RKO (cell line): ENCODE measurements at places on chromosomes 3 and 15.

- DNase-seq = no peak
These were observed 545.3 kb downstream of the MAGI1 start for GRCh38 chr3:65493371-65493882.

DNA sequence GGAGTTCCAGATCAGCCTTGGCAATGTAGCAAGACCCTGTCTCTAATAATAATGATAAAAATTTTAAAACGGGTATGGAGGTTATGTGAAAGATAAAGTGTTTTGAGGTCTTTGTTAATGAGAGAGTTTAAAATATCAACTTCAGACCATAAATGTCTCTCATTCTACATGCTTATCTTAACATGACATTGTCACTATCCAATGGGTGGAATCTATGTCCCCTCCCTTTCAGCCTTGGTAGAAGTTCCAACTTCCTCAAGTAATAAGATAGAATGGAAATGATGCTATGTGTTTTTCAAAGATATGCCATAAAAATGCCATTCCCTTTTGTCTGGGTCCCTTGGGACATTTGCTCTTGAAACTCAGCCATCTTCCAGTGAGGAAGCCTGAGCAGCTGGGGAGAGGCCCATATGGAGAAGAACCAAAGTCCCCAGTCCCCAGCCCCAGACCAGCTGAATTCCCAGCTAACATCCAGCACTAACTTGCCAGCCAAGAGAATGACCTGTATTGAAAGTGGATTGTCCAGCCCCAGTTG lies 17.0 kb downstream of the RPSA start:
- no peak for DNase-seq

GRCh38 chr3:117922039-117922438 lies 1112.6 kb downstream of the IGSF11 start:
- DNase-seq = no peak

DNA sequence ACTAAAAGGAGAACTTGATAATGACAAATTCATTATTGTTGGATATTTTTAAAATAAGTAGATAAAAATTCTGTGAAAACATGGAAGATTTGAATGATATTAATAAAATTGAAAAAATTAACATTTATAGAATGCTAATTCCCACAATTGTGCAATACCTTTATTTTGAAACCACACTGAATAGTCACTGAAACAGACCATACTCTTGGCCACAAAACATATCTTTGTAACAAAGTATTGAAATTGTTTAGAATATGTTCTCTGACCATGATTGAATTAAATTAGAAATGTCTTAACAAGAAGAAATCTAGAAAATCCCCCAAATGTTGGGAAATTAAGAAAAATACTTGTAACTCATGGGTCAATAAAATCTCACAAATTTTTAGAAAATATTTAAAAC lies 49.2 kb downstream of the ARHGAP11B start:
- no peak for DNase-seq

DNA sequence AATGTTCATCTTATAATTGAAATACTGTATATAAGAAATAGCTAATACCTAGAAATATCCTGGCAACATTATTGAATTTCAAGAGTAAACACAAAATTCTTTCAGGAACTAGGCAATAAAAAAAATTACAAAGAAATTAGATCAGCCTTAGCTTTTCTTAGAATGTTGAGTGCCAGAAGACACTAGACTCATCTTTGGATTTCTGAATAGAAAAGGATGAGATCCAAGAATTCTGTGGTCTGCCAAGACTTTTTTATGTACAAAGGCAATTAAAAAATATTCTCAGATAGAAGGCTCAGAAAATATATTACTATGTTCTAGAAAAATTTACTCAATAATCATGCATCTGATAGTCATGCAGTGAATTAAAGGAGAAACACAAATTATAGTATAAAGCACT lies 294.5 kb upstream of the CDIN1 start:
- no peak for DNase-seq
